ENCODE measurements at places on chromosomes 2 and 18.

GRCh38 chr2:27347641-27348040 is 8.9 kb downstream of the GTF3C2 start:
- no peak for DNase-seq

- DNase-seq, result no peak
Observed at GRCh38 chr2:201808027-201808426, 1.7 kb downstream of the CDK15 start.

DNA sequence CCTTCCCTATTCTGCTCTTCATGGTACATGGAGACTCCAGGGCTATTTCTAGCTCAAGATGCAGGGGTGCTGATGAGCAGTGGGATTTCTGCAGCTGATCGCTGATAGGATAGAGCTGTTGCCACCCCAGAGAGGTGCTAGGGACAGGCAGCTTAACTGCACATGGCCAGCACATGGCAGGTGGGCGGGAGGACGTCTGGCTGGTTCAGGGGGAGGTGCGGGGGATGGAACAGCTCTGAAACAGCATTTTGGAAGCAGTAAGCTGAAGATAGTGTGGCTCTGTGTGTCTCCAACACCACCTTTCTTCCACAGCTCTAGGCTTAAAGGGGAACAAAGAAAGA is 151.9 kb upstream of the PELI1 start:
- no peak for DNase-seq

DNA sequence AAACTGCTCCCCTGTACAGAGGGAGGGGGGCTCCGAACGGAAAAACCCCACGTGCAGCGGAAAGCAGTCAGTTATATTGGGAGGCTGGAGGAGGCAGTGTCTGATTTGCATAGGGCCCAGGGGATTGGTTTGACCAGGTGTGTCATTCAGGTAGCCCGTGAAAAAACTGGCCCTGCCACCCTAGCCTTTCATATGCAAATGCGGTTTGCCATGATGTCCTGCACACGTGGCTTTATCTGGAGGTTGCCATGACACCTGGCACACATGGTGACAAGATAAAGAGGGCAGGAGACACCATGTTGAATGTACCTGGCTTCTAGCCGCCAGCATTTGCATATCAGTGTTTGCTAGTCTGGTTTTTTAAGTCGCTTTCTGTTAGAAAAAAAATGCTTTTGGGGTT is 20.5 kb downstream of the SLC25A52 start:
- DNase-seq, result no peak

DNA sequence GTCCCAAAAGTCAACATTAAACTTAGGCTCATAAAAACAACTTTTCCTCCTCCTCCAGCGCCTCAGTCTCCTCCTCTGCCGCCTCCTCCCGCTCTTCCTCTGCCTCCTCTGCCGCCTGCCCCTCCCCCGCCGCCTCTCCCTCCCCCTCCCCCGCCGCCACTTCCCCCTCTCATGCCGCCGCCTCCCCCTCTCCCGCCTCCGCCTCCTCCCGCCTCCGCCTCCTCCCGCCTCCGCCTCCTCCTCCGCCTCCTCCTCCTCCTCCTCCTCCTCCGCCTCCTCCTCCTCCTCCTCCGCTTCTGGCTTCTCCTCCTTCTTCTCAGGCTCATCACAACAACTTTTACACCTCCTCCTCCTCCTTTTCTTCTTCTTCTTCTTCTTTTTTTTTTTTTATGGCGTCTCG is 599.9 kb downstream of the TMEM182 start:
- no peak for DNase-seq

DNA sequence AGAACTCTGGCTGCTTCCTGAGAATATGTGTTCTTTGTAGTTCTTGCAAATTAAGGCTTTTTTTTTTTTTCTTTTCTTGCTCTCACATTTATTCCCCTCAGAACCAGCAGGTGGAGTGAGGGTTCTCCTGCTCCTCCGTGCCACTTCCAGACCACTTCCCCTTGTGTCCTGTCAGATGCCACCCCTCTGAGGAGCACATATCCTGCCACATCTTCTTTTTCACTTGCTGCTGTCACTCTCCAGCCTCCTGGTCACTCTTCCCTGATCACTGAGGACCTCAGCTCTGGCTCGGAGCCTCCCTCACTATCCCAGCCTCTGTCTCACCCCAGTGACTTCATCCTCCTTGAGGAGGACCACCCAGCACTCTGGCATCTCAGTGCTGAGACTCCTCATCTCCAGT is 100.5 kb downstream of the TACR1 start:
- DNase-seq, result peak; percentile 35

DNA sequence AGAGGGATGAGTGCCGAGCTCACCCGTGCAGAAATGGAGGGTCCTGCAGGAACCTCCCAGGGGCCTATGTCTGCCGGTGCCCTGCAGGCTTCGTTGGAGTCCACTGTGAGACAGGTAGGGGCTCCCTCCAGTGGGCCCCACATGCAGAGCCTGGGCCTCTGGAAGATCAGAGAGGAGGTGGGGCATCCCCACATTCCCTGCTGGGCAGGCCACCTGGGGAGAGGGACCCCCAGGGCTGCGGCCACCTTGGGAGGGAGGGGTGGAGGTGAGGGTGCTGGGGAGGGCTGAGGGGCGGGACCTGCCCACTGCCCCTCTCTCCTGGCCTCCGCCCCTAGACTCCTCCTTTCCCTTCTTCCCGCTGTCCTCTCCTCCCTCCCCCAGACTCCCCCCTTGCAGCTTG is 38.5 kb downstream of the MTERF4 start:
- no peak for DNase-seq

GRCh38 chr18:24443870-24444269 is 16.6 kb upstream of the HRH4 start:
- DNase-seq, result no peak
